ENCODE measurements at places on chromosomes 16 and 17.
A peak's percentile ranks its signal among the peaks of the same experiment; 100 is the strongest.

- no peak for DNase-seq
These were observed 22.0 kb downstream of the NFE2L1 start for GRCh38 chr17:48070195-48070594.

GRCh38 chr17:59038734-59039133 lies 67.9 kb downstream of the TRIM37 start:
- DNase-seq = no peak

DNA sequence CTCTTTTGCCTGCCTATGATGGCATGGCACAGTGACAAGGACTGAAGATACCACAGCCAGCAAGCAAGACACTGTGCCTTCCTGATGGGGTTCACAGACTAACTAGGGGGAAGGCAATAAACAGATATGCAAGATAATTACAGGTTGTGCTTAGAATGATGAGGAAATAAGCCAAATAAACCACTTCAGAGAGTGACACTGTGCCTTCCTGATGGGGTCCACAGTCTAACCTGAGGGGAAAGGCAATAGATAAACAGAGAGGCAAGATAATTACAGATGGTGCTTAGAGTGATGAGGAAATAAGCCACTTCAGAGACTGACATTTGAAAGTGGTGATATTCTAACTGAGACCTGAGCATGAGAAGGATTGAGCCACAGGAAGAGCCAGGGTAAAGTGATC lies 84.2 kb downstream of the HS3ST2 start:
- no peak for DNase-seq

- peak; percentile 31 for DNase-seq
These were observed 6.0 kb upstream of the RNF213 start for GRCh38 chr17:80254396-80255251.

DNA sequence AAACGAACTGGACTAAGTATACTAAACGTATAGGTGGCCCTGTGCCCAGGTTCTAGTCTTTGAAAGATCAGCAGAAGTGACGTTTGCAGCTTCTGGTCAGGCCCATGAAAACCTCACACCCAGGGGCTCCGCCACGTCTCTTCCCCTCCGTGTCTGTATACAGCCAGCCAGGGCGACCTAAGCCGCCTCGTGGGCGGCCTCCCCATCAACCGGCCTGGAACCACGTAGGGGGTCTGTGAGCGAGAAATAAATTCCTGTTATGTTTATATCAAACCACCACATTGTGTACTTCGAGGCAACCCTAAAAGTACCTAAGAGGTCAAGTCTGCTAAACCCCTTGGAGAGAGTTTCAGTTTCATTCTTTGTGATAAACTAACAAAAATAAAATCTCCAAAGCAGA lies 6.8 kb downstream of the TK1 start:
- no peak for DNase-seq

GRCh38 chr16:81688182-81688581 lies 90.9 kb upstream of the PLCG2 start:
- DNase-seq = no peak

GRCh38 chr17:14460516-14461226 lies 159.8 kb downstream of the HS3ST3B1 start:
- DNase-seq = no peak

DNA sequence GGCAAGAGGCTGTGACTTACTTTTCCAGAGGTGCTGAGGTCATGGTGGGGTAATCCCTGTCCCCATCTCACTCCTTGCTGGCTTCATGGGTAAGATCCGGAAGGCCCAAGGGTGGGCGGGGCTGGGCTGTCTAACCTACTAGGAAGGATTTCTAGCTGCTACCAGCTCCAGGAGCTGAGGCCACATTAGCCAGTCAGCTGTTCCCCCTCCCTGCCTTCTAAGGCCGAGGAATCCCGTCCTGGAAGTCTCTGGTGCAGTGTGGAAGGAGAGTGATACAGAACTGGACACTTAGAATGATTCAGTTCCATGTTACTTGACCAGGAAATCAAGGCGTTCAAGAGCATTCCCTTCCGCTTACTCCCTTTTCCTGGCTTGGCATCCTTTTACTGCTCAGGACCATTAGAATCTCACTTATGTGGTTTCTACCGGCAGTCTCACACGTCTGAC lies 8.9 kb downstream of the GNGT2 start:
- DNase-seq = no peak

DNA sequence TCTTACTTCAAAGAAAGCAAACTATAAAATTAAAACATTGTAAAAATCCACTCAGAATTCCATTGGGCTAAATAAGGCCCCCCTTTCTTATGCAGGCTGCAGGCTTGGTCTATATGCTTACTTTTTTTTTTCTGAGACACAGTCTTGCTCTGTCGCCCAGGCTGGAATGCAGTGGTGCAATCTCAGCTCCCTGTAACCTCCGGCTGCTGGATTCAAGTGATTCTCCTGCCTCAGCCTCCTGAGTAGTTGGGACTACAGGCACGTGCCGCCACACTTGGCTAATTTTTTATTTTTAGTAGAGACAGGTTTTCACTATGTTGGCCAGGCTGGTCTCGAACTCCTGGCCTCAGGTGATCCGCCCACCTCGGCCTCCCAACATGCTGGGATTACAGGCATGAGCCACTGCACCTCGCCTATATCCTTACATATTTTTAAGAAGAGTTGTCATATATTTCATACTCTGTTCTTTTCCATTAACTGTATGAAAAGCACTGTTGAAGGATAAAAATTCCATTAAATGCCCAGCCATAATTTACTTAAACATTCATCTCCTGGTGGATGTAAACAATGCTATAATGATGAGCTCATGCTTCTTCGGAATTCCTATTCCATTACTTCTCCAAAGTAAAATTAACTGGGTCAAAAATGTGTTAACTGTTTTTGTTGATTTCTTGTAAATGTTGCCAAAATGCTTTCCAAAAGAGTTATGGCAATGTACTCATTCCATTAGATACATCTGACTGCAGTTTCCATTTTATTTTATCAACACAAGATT lies 17.8 kb downstream of the SNN start:
- no peak for DNase-seq

- no peak for DNase-seq
These were observed 10.7 kb upstream of the SLC16A5 start for GRCh38 chr17:75077072-75077495.

DNA sequence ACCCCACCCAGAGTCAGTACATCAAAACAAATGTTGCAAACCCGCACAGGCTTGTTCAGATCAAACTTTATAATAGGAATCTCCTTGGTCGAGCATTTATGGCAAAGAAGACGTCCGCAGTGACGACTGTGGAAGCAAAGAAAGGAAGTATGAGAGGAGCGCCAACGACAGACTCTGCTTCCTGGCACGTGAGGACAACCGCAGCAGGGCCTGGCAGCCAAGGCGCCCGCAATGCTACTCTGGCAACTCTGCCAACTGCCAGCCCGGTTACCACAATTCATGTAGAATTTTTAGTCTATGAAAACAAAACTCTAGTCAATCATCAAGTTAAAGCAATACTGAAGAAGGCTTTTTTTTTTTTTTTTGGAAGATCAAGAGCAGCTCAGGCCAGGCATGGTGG lies 24.8 kb downstream of the CYB5D2 start:
- no peak for DNase-seq

GRCh38 chr16:81401035-81401950 lies 43.3 kb upstream of the CMIP start:
- no peak for DNase-seq

GRCh38 chr16:1958715-1959268 lies 546 bp upstream of the NDUFB10 start:
- DNase-seq = no peak

DNA sequence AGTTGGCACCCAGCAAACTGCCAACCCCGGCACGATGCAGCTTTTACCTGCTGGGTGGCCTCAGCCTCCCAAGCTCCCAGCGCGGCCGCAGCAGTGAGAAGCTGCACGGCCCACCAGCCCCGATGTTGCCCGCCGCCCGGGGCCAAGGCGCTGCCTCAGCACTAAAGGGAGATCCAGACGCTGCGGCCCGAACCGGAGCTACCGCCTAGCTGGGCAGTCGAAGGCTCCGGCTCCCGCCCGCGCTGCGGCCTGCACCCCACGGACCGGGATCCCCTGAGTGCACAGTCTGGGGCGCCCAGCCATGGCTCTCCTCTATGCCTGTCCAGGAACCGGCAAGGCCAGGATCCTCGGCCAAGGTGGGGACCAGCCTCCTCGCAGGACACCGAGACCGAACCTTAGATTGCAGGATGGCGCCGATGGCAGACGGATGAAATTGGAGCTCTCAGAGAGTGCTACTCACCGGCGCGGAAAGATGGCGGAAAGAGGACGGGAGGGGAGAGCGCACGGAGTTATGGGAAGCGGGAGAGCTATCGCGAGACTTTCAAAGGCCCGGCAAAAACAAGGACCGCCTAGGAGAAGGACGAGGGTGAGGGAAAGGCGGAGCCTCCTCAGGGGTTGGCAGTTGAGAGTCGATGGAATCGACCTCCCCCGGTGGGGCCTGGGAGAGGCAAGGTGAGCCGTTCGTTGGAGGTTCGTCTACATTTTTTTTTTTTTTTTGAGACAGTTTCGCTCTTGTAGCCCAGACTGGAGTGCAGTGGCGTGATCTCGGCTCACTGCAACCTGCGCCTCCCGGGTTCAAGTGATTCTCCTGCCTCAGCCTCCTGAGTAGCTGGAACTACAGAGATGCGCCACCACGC lies at the start of gene RPS15A:
Gene RPS15A, minus strand, starts transcription at position 485 of the 857 bp plus-strand sequence. CDS start 1,221 bp downstream, outside the sequence.
- DNase-seq = peak; percentile 87

- DNase-seq = no peak
These were observed 596 bp downstream of the MSL1 start for GRCh38 chr17:40122136-40122998.

- DNase-seq = no peak
These were observed 1.9 kb downstream of the CMC2 start for GRCh38 chr16:81004646-81005353.

GRCh38 chr16:30609002-30609925 lies 925 bp downstream of the ZNF689 start:
- DNase-seq = no peak

GRCh38 chr16:66751053-66751302 lies 431 bp downstream of the DYNC1LI2 start:
- no peak for DNase-seq

DNA sequence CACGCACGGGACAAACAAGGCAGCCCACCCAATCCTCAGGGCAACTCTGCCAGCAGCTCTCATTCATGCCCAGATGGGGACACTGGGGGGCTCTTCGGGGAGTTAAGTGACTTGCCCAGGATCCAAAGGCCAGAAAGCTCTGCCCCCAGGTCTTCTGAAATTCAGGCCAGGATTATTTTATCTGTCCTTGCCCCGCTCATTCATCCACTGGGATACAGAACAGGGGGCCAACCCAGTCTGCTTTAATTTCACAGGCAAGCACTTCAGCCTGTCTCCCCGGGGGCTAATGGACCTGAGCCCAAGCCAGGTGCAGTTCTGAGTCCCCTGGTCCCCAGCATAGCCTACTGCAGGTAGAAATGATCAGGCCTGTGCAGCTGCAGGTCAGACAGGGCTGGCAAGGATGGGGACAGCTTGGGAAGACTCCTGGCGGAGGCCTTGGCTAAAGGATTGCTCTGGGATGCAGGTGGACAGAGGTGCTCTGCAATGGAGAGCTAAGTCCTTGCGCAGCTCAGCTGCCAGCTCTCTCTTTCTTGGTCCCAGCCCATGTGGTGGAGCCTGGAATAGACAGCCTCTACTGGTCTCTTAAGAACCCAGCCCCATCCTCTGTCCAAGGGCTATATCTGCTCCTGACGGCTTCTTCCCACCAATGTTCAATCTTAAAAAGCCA lies 766 bp upstream of the B3GNT9 start:
- no peak for DNase-seq

DNA sequence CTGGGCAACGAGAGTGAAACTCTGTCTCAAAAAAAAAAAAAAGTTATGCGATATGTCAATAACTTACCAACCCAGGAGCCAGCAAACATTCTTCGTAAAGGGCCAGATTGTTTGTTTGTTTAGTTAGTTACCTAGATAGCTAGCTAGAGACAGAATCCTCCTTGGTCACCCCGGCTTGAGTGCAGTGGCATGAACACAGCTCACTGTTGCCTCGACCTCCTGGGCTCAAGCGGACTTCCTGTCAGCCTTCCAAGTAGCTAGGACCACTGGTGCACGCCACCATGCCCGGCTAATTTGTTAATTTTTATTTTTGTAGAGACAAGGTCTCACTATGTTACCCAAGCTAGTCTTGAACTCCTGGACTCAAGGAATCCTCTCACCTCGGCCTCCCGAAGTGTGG lies 113.0 kb downstream of the LITAF start:
- DNase-seq = no peak

DNA sequence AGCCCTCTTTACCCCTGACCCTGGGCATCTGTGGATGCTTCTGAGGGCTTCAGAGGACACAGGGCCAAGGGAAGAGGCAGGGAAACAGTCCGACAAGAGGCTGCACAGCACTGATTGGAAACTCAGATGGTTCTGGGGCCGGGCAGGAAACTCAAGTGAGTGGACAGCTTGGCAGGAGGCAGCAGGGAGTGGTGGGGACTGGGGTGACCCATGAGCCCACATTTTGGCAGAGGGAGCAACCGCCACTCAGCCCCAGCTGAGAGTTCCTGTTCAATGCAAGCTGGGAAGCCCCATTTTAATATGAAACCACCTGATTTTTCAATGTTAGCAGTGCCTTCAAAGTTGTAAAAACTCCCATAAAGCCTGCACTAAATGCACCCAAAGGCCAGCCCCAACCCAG lies 1.5 kb upstream of the VASN start:
- DNase-seq = no peak

DNA sequence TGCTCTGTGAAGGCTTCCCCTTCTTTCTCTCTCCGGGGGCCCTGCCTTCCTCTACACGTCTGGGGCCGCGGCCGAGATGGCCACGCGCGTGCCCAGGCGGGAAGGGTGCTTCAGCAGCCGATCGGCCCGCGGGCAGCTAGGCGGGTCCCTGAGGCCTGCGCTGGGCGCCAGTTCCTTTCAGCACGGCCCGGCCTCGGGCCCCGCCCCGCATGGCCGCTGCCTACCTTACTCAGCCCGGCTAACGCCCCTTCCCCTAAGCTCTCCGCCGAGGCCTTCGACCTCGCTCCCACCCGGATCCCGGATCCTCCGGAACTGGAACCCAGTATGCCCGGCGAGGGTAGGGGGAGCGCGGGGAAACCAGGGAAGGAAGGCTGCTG lies 335 bp downstream of the TMEM11 start:
- DNase-seq = peak; percentile 4

DNA sequence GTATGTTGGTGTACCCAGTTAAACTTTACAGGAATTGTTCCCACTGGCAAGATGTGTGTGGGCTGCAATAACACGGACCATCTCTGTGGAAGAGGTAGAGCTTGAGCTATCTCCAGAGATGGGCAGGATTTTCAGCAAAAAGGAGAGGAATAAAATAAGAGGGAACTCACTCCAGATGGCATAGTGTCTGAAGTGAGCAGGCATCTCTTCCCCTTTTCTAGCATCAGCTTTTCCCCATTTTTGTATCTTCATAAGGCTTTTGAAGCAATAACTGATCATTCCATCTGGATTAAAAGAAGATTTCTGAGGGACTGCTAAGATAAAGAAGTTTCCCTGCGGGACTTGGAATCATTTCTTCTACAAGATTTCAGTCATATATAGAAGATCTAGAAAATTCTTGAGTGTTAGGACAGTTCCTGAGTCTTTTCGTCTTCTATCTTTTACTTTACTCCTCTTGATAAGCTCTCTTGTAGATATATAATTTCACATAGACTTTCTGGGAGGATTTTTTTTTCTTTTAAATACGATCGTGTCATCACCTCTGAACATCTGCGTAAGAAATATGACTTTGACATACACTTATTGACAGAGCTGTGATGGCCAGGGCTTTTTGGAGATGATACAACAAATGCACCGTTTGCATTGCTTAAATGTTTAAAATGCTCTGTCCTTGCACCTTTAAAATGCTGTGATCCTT lies 2.1 kb downstream of the CPD start:
- no peak for DNase-seq

Measured in stimulated activated CD8-positive, alpha-beta memory T cell treated with anti-CD3 and anti-CD28 coated beads, Interleukin-4, amount 100 ng/mL, for 4 hours (primary cell).